Large intestine (tissue), 12 donors: ENCODE measurements at places on chromosomes 3 and 15. TPM values are rescaled to one million over a fixed set of nuclear protein-coding genes. Genes with fewer than 3 reads are reported as not detected.

DNA sequence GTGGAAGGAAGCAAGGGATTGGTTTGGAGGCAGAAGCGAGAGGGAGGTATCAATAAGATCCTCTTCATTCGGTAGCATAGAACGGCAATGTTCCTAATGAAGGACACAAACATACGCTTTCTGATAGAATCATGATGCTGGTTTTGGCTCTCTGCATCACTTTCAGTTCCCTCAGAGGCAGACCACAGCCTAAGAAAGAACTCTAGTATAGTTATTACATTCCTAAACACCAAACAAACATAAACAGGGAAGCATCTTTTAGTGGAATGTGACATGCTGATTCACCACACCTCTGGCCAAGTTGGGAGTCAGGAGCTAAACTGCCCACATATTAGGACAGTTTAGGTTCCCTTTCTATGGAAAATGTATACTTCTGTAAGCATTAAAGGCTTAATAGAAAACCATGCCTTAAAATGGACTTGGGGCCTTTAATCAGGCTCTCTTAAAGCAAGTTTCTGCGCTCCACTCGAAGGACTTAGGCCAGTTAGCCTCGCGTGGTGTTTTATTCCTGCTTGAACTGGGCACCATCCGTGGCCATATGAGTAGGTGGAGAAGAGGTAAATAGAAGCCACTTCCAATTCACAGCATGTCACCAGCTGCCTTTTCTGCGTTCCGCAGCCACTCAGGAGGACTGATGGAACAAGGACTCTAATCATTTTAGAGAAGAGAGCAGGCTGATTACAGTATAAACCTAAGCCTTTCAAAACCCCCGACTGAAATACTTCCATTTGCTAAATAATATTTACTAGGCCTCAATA is 53.7 kb downstream of the CD47 start:
- no peak overlapping the region for H3K4me3 ChIP-seq
- peaks cover under 1% of the 10 kb centered on the region for H3K36me3 ChIP-seq
- H3K27ac ChIP-seq = no peak overlapping the region
- DNase-seq = no peak
- no peaks in the 10 kb centered on the region for H3K27me3 ChIP-seq
- H3K4me1 ChIP-seq = no peaks in the 10 kb centered on the region

DNA sequence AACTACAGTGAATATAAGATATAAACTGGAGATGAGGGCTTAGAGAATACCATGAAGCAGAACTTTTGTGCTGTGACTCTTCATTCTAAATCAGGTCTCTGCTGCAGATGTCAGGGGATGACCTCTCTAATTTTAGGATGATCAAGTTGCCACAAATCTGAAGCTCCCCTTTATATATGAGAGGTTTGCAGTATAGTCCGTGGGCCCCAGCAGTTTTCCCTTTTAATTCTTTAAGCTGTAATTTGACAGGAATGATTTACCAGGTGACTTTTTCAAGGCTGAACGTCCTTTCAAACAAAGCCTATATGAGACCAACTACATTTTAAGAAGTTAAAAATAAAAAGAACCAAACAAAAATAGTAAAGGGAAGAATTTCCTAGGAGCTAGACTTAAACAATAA is 4.9 kb upstream of the PLOD2 start:
- H3K27ac ChIP-seq = peak overlapping the region; percentile 68
- H3K27me3 ChIP-seq = no peaks in the 10 kb centered on the region
- no peak overlapping the region for H3K4me3 ChIP-seq
- H3K4me1 ChIP-seq = peaks cover 30% of the 10 kb centered on the region

SEC22A gene
- polyA plus RNA-seq = 16.5 TPM

GRCh38 chr3:132006605-132007204 is 28.1 kb downstream of the CPNE4 start:
- peak; percentile 15 for DNase-seq
- H3K36me3 ChIP-seq = no peaks in the 10 kb centered on the region
- peaks cover 3% of the 10 kb centered on the region for H3K27me3 ChIP-seq
- no peak overlapping the region for H3K27ac ChIP-seq
- no peak overlapping the region for H3K4me3 ChIP-seq

GRCh38 chr3:195704433-195704999 is 16.3 kb upstream of the MUC20 start:
- H3K4me3 ChIP-seq = no peak overlapping the region
- no peaks in the 10 kb centered on the region for H3K27me3 ChIP-seq
- no peak for DNase-seq
- H3K27ac ChIP-seq = no peak overlapping the region
- H3K36me3 ChIP-seq = peaks cover 17% of the 10 kb centered on the region
- no peaks in the 10 kb centered on the region for H3K4me1 ChIP-seq

- H3K36me3 ChIP-seq = peaks cover 27% of the 10 kb centered on the region
- H3K4me3 ChIP-seq = peak within 1 kb of the TSS; percentile 82
- peak within 1 kb of the TSS; percentile 54 for H3K27ac ChIP-seq
- peaks cover 8% of the 10 kb centered on the region for H3K4me1 ChIP-seq
Observed at GRCh38 chr3:44584646-44585501, at the start of gene ZNF660. Gene ZNF660 (plus strand): TSS chr3:44584964. CDS start chr3:44594194, 9,230 bp downstream.

GRCh38 chr3:169455472-169455871 is 208.0 kb downstream of the MECOM start:
- H3K36me3 ChIP-seq = no peaks in the 10 kb centered on the region
- no peak for DNase-seq
- no peak overlapping the region for H3K4me3 ChIP-seq
- no peaks in the 10 kb centered on the region for H3K27me3 ChIP-seq

DNA sequence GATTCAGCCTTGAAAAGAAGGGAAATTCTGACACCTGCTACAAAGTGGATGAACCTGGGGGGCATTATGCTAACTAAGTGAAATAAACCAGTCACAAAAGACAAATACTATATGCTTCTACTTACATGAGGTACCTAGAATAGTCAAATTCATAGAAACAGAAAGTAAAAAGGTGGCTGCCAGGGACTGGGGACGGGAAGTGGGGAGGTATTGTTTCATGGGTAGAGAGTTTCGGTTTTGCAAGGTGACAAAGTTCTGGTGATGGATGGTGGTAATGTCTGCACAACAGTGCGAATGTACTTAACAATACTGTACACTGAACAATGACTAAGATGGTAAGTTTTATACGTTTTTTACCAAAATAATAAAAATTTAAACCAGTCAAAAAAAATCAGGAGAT is 4.8 kb downstream of the IDH2 start:
- peaks cover 4% of the 10 kb centered on the region for H3K36me3 ChIP-seq
- H3K4me1 ChIP-seq = peaks cover 43% of the 10 kb centered on the region
- H3K4me3 ChIP-seq = no peak overlapping the region

DNA sequence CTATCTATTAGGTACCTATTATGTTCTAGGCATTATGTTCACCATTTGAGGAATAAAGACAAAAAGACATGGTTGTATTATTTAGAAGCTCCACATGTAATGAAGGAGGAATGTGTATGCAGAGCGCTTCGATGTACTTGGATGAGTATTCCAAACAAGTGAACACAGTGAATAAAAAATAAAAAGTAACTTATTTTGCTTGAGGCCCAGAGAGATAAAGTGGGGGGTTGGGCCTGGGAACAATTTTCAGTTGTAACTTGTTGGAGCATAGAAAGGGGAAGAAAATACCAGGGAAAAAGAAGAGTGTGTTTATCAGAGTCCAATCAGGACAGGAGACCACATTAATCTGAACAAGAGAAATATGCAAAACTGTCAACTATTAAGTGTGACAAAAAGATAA is 445.7 kb upstream of the BCHE start:
- no peak overlapping the region for H3K4me3 ChIP-seq
- no peak overlapping the region for H3K27ac ChIP-seq
- no peaks in the 10 kb centered on the region for H3K36me3 ChIP-seq

SLC12A1 gene
- 0.10 TPM for polyA plus RNA-seq
